ENCODE measurements at places on chromosomes 1 and 21.

GRCh38 chr21:38669186-38669585 lies 136.5 kb upstream of the ETS2 start:
- no peak for DNase-seq

- peak; percentile 4 for DNase-seq
Observed at GRCh38 chr1:157403203-157403602, 149.1 kb downstream of the FCRL5 start.

- no peak for DNase-seq
Observed at GRCh38 chr21:29443411-29444010, 144.8 kb downstream of the BACH1 start.

DNA sequence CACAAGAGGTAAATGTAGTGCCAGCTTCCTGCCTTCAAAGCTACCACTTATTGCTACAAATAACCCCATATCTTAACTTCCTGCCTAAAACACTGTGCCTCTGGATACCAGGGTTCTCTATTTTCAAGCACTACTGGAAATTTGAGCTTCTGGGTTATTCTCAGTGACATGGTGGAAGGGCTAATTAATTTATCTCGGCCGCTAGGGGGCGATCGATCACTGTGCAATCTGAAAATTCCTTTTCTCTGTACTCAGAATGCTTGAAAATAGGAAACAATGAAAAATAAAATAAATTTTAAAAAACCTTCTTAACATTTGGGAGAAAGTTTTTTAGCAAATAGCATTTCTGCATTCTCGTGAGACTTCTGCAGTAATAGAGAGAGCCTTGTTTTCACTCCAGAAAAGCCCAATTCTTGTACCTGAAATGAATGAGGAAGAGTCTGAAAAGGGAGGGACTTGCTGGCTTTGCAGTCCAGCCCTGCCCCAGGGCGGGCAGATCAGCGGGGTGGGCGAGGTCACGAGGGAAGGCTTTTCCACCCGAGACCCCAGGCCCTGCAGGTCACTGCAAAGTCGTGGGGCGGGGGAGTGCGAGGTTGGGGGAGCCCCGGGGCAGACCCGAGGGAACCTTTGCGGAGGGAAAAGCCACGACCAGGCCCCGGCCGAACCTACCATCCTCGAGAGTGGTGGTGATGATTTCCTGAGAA lies 276.7 kb downstream of the PCP4 start:
- DNase-seq = no peak

GRCh38 chr1:47758341-47759250 lies 238.6 kb downstream of the TRABD2B start:
- no peak for DNase-seq

Measured in fibroblast of skin of left quadriceps (primary cell).